Aorta (tissue), 5 donors: ENCODE measurements at places on chromosomes 16 and 17. TPM values are rescaled to one million over a fixed set of nuclear protein-coding genes. Genes with fewer than 3 reads are reported as not detected.

DNA sequence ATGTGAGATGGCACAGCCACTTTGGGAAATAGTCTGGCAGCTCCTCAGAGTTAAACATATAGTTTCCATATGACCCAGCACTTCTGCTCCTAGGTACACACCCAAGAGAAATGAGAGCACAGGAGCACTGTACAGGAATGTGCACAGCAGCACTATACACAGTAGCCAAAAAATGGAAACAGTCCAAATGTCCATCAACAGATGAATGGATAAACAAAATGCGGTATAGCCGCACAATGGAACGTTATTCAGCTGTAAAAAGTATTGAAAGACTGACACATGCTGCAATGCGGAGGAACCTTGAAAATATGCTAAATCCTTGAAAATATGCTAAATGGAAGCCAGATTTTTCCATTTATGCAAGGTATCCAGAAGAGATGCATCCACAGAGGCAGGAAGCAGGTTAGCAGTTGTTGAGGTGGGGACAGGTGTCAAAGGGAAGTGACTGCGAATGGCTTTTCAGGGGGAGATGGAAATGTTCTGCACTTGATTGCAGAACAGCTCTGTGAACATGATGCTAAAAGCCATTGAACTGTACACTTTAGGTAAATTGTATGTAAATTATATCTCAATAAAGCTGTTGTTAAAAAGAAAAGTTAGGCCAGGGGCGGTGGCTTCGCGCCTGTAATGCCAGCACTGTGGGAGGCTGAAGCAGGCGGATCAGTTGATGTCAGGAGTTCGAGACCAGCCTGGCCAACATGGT lies 80.7 kb downstream of the MPRIP start:
- no peak for DNase-seq

The WFDC1 gene
- total RNA-seq = 11.8 TPM

- DNase-seq = peak; percentile 73
Observed at GRCh38 chr16:85275533-85276249, 163.4 kb upstream of the CIBAR2 start.

DNA sequence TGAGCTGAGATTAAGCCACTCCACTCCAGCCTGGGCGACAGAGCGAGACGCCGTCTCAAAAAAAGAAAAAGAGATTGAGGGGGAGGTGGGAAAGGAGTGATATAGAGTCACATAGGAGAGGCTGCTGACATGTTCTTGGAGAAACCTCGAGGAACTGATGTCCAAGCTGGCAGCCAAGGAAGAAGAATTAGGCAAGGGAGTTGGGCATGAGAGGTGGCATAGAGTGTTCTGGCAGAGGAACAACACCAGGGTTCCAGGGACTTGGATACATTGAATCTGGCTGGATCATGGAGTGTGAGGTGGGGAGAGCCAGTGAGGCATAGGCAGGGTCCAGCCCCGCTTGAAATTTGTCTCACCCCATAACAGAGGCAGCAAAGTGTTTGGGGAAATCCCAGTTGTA lies 10.7 kb downstream of the CDH3 start:
- DNase-seq = no peak

DNA sequence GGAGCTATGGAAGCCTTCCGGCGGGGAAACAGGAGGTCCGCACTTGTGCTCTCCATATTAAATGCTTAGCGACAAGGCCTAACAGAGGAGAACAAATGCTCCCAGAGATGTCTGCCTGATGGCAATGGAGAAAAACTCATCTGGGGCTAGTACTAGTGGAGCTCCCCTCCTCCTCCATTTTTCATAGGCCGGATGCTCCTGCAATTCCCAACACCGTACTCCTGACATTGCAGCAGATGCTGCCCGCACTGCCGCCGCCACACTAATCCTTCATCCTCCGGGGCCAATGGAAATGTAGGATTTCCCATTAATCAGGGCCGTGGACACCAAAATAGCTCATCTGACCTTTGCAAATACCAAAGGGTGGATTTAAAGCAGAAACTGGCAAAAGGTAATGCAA lies 27.5 kb downstream of the TOM1L2 start:
- no peak for DNase-seq

The PARD6A gene
- total RNA-seq = 3.9 TPM

GRCh38 chr17:19410875-19411620 lies at the start of gene RNF112:
TSS of gene RNF112 (plus strand) at chr17:19411232. CDS start at chr17:19411409, 177 bp downstream.
- DNase-seq = peak; percentile 68
